Naive thymus-derived CD4-positive, alpha-beta T cell (primary cell): ENCODE measurements at places on chromosomes 13 and 19.

GRCh38 chr13:91185294-91185863, 162.1 kb upstream of the MIR17HG start:
- no peak for DNase-seq

DNA sequence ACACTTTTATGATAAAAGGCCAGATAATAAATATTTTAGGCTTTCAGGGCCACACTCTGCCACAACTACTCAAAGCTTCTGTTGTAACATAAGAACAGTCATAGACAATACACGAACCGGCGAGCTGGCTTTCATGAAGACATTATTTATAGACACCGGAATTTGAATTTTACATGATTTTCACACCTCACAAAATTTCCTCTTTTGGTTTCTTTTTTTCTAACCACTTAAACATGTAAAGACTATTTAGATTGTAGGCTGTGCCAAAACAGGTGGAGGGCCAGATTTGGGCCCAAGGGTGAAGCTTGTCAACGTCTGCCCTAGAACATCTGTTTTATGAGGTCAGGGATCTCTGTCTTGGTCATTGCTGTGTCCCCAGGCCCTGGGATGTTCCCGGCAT, 29.7 kb upstream of the FXYD3 start:
- no peak for DNase-seq

DNA sequence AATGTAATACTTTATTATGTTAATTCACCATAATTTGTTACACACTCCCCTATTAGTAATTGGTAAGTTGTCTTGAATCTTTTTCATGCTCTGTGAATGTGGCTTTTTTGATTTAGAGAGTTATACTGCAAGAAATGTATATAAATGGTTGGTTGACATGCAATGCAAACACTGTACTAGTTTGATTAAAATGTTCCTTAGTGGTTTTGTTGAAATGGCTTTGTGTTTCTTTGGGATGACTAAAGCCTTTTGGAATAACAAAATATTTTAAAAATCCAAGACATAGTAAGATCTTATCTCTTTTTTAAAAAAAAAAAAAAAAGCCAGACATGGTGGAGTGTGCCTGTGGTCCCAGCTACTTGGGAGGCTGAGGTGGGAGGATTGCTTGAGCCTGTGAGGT, 10.5 kb downstream of the LAMP1 start:
- DNase-seq = no peak

DNA sequence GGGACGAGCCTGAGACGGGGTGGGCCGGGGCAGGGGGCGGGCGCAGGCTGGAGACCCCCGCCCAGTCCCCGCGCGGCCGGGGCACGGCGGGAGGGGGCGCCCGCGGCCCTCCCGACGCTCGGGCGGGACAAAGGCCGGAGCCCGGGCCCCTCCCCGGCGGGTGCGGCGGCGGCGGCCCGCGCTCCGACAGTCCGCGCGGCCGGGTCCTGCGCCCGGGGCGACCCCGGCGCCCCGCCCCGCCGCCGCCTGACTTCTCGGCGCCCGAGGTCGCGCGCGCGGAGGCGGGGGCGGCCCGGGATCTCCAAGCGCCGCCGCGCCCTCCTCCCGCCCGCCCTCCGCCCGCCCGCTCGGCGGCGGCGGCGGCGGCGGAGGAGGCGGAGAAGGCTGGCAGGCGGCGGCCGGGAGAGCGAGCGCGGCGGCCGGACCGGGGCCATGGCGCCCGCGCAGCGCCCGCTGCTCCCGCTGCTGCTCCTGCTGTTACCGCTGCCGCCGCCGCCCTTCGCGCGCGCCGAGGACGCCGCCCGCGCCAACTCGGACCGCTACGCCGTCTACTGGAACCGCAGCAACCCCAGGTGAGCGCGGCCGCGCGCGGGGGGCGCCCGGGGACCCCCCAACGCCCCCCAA, at the start of gene EFNA2:
Gene EFNA2, plus strand, starts transcription at position 137 of the 624 bp plus-strand sequence. Its CDS starts 296 bp downstream, at position 433.
- no peak for DNase-seq
